ENCODE measurements at places on chromosomes 2 and 18.

- no peaks in the 10 kb centered on the region for H3K4me1 ChIP-seq
- H3K27ac ChIP-seq, result no peak overlapping the region
- H3K36me3 ChIP-seq, result peaks cover 2% of the 10 kb centered on the region
- no peaks in the 10 kb centered on the region for H3K27me3 ChIP-seq
- DNase-seq, result no peak
- H3K4me3 ChIP-seq, result no peak overlapping the region
These were observed 29.0 kb upstream of the RPL37A start for GRCh38 chr2:216469661-216470060.

GRCh38 chr2:137467246-137467862 lies 496.9 kb upstream of the HNMT start:
- DNase-seq, result no peak
- no peak overlapping the region for H3K27ac ChIP-seq
- no peaks in the 10 kb centered on the region for H3K36me3 ChIP-seq
- H3K4me3 ChIP-seq, result no peak overlapping the region
- H3K27me3 ChIP-seq, result no peaks in the 10 kb centered on the region
- no peaks in the 10 kb centered on the region for H3K4me1 ChIP-seq

DNA sequence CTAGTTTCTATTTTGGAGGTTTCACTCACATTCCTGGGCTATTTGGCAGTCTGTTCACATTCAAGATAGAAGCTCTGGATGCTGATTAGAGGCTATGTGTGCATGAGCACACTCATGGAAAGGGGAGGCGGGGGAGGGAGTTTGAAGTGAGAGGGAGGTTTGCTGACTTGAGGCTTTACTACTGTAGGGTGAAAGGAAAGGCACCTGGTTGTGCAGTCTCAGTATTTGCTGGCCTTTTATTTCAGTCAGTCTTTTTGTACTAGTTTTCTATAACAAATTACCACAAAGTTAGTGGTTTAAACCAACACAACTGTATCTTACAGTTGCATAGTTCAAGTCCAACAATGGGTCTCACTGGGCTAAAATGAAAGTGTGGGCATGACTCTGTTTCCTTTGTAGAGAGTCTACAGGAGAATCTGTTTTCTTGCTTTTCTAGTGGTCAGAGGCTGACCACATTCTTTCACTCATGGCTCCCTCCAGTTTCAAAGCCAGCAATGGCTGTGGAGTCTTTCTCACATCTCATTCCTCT lies 47.7 kb upstream of the NR4A2 start:
- no peak overlapping the region for H3K27ac ChIP-seq
- H3K4me1 ChIP-seq, result no peaks in the 10 kb centered on the region
- DNase-seq, result no peak
- H3K27me3 ChIP-seq, result no peaks in the 10 kb centered on the region
- H3K4me3 ChIP-seq, result no peak overlapping the region

GRCh38 chr18:48740068-48740440 lies 201.2 kb downstream of the CTIF start:
- no peaks in the 10 kb centered on the region for H3K27me3 ChIP-seq
- H3K27ac ChIP-seq, result no peak overlapping the region
- no peak for DNase-seq
- no peaks in the 10 kb centered on the region for H3K36me3 ChIP-seq
- H3K4me3 ChIP-seq, result no peak overlapping the region

Measured in right lobe of liver (tissue), 6 donors.